ENCODE measurements at places on chromosomes 11 and 22. TPM values are rescaled to one million over a fixed set of nuclear protein-coding genes. Genes with fewer than 3 reads are reported as not detected.

The MYOD1 gene
- not detected for total RNA-seq

DNA sequence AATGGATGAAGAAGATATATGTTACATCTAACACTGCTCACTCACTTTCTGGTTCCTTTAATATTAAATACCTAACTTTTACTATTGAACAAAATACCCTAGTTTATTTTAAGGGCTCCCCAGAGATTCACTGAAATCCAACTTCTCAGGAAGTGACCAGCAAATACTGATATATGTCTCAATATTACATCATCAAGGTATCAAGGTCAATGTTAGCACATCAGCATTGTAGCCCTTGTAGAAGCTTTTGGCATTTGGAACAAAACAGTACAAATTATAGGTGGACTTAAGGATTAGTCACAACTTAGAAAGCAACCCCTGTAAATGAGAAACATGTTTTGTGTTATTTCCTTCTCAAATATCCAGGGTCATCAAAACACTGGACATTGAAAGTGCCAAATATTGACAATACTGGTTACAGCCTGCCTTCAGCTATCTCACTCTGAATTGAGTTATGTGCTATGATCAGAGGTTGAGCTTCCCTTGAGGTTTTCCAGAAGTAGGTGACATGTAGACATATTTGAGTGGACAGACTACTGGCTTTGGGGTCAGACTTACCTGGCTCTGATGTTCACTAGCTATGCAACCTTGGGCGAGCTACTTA is 1.9 kb upstream of the ATL3 start:
- no peak overlapping the region for H3K4me3 ChIP-seq
- DNase-seq, result no peak
- H3K27me3 ChIP-seq, result no peaks in the 10 kb centered on the region
- H3K27ac ChIP-seq, result no peak overlapping the region
- H3K4me1 ChIP-seq, result peaks cover 21% of the 10 kb centered on the region

- no peaks in the 10 kb centered on the region for H3K36me3 ChIP-seq
- peaks cover 6% of the 10 kb centered on the region for H3K27me3 ChIP-seq
- H3K4me1 ChIP-seq, result no peaks in the 10 kb centered on the region
- no peak overlapping the region for H3K27ac ChIP-seq
- H3K4me3 ChIP-seq, result no peak overlapping the region
These were observed 15.4 kb downstream of the FAM181B start for GRCh38 chr11:82718307-82718706.

GRCh38 chr11:119030029-119030328 is 698 bp downstream of the SLC37A4 start:
- peak; percentile 31 for DNase-seq
- H3K36me3 ChIP-seq, result peaks cover 17% of the 10 kb centered on the region
- peaks cover 15% of the 10 kb centered on the region for H3K4me1 ChIP-seq
- peak overlapping the region; percentile 0 for H3K27ac ChIP-seq
- peak overlapping the region; percentile 85 for H3K4me3 ChIP-seq

Data from activated B cell treated with CpG ODN at 0.5 μM for 24 hours (primary cell).